ENCODE measurements at places on chromosomes 7 and 10. TPM values are rescaled to one million over a fixed set of nuclear protein-coding genes. Genes with fewer than 3 reads are reported as not detected.

The FRMPD2 gene
- total RNA-seq = 0.26 TPM

The AQP1 gene
- total RNA-seq = 0.48 TPM

The OSBPL3 gene
- 11.8 TPM for total RNA-seq

- DNase-seq = no peak
- H3K4me1 ChIP-seq = no peaks in the 10 kb centered on the region
- no peak overlapping the region for H3K4me3 ChIP-seq
- H3K36me3 ChIP-seq = peaks cover 5% of the 10 kb centered on the region
- H3K27me3 ChIP-seq = no peaks in the 10 kb centered on the region
These were observed 96.6 kb downstream of the ZNF248 start for GRCh38 chr10:37760817-37761216.

DNA sequence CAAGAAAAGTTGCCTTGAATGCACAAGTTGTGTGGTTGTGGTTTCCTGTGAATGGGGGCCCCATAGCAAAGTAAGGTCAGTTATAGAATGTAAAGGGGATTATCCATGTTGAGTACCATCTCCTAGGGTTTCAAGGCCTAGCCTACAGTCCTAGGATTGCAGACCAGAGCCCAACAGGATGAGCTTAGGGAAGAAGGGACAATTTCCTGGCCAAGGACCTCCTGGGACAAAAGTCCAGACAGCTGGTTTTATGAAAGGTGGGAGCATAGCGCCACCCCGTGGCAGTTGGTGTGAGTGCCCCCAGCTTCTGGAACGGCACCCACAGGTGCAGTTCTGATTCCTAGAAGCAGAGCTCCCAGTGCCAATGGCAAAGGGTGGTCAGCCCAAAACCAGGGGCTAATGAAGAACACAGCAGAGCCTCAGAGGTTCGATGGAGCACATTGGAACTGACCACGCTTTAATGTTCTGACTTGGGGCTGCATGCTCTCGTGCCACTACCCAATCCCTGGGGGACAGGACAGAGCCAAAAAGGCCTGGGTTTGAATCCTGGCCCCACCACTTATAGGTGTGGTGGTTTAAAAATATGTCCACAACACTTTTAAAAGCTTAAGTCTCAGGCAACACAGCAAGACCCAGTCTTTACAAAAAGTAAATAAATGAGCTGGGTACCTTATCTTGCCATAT, 25.8 kb upstream of the TMEM120A start:
- H3K36me3 ChIP-seq = peaks cover 23% of the 10 kb centered on the region
- peak overlapping the region; percentile 67 for H3K27ac ChIP-seq

DNA sequence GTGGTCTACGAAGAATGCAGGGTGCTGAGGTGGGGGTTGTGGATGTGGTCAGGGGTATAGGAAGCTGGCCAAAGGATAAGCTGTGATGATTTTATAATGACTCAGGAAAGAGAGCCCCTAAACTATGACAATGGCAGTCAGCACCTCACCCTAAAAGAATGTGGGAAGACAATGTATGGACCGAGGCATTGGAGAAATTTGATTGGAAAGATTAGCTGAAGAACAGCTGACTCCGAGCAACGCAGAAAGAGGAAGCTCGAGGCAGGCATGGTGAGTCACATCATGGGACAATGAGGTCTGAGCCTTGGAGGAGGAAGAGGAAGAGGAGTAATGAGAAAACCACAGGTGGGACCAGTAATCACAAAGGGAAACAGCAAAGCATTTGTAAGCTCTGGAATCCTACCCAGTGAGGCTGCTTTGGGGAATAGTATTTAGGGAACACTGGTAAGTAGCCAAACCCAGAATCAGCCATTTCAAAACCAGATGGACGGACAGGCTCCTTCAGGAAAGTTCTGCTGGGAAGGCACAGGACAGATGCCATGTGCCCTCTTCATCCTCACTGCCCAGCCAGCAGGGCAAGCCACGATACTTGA, 295.4 kb downstream of the PRPF18 start:
- no peaks in the 10 kb centered on the region for H3K36me3 ChIP-seq
- DNase-seq = no peak
- no peaks in the 10 kb centered on the region for H3K27me3 ChIP-seq
- no peak overlapping the region for H3K4me3 ChIP-seq

DNA sequence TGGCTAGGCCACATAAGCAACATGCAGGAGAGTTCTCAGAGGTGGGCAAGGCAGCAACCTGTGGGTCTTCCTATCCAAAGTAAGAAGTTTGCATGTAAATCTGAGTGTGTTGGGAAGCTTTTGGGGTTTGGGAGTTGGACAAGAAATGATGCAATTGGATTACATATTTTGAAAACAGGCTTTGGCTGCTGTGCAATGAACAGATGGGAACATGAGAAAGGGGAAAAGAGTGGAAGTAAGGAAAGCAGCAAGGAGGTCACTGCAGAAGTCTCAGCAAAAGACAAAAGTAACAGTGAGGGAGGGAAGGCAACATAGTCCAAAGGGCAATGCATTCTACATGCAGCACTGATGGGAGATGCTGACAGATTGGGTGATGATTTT, 61.1 kb upstream of the C10orf90 start:
- no peaks in the 10 kb centered on the region for H3K36me3 ChIP-seq
- no peak overlapping the region for H3K27ac ChIP-seq
- no peaks in the 10 kb centered on the region for H3K4me1 ChIP-seq
- no peak for DNase-seq
- no peak overlapping the region for H3K4me3 ChIP-seq
- H3K27me3 ChIP-seq = no peaks in the 10 kb centered on the region

DNA sequence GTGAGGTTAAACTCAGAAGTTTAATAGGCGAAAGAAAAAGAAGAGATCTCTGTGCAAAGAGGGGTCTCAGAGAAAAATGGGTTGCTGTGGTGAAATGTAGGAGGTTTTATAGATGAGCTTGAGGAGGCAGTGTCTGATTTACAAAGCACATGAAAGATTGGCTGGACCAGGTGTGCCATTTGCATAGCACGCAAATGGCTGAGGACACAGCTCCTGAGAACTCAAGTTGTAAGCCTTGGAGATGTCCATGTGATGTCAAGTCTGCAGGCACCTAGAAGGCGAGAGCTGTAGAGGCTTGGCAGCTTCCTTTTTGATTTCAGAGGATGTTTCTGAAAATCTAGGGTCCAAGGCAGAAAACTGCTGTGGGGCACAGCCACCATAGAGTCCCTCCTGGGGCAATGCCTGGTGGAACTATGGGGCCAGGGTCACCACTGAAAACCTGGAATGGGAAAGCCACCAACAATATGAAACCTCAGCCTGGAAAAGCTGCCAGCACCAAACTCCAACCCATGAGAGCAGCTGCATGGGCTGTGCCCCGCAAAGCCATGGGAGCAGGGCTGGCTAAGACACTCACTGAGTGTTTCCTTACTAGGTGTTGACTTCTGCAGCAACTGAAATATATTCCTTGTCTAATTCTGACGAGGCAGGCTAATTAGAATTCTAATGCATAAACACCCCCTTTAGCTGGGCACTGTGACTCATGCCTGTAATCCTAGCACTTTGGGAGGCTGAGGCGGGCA, 96.9 kb upstream of the TNS3 start:
- H3K4me3 ChIP-seq = no peak overlapping the region
- no peak for DNase-seq
- peaks cover 44% of the 10 kb centered on the region for H3K4me1 ChIP-seq
- H3K27me3 ChIP-seq = no peaks in the 10 kb centered on the region

GRCh38 chr7:39617005-39617404, 6.4 kb upstream of the RALA start:
- H3K27ac ChIP-seq = no peak overlapping the region
- peaks cover 3% of the 10 kb centered on the region for H3K4me1 ChIP-seq
- DNase-seq = no peak
- no peak overlapping the region for H3K4me3 ChIP-seq
- H3K36me3 ChIP-seq = no peaks in the 10 kb centered on the region

DNA sequence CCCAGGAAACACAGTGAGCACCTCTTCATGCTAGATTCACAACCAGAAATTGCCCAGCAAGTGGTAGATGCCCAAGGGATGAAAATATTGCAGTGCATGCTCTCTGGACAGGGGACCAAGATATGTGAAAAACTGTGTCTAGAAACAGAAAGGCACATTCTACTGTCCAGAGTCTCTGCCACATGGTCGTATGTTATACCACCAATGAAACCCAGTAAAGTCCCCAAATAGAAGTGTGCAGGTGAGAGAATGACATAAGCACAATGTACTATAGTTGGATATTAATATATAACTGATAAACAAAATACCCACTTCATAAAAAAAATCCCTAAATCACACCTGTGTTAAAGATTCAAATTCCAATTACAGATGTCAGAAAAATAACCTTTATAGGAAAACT, 43.8 kb downstream of the RASGEF1A start:
- no peak overlapping the region for H3K4me3 ChIP-seq
- no peak overlapping the region for H3K27ac ChIP-seq
- no peaks in the 10 kb centered on the region for H3K36me3 ChIP-seq
- H3K4me1 ChIP-seq = peaks cover 11% of the 10 kb centered on the region
